ENCODE measurements at places on chromosomes 4 and X.
A peak's percentile ranks its signal among the peaks of the same experiment; 100 is the strongest.

DNA sequence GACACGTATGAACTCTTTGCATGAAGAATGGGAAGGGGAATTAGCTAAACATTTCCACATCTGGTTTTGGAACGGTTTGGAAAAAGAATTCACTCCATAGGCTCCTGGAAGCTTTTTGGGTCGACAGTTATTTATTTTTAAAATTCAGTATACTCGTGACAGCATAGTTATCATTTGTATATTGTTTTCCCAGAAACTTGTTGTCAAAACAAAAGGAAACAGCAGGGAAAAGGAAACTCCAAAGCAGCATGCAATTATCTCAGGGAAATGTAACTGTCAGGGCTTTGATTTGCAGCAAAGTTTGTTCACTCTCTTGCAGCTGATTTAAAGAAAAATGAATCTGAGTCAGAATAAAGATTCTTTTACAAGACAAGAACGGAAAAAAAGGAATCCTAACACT lies 86.5 kb downstream of the PLAC1 start:
- no peak for DNase-seq

DNA sequence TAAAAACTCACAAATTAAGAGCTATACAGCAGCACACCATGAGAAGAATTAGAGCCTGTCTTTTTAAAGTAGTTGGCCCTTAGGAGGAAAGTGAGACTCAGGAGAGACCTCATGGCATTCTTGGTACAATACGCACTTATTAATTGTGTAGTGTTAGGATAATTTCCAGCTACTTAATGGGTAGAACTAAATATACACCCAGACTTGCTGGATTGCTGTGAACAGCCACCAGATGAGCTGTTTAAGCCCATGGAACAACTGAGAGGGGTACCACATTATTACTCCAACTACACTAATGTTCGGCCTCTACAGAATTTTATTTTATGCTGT lies 13.6 kb downstream of the MFAP3L start:
- no peak for DNase-seq

DNA sequence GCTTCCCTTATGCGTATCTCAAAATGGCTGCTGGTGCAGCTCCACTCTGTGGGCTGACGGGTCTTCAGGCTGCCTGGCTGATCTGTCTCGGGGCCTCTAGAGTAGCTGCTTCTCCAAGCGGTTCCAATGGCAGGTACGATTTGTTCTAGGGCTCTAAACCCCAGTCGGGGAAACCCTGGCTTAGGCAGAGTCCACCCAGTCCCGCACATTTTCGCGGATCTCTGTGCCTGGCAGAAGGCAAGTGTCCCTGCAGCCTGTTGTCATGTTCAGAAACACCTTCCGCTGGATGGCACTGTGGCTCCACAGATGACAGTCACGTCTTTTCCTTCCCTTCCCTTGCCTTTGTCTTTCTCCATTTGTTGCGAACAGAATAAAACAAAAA lies 54.4 kb downstream of the NBDY start:
- peak; percentile 71 for DNase-seq

DNA sequence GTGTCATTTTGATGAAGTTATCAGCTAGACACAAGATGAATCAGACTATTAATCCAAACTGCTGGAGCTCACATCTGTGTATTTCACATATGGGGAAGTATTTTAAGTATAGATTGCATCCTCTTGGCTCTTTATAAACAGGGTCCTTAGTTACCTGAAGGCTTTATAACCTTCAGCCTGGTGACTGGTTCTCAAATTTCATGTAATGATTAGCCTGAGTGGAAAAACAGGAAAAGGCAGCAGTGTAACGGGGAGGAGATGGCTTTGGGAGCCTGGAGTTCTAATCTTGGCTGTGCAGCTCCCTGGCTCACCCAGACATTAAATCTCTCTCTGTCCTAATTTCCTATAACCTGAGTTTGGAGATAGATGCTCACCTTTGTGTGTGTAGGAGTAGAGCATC lies 103.8 kb upstream of the HPF1 start:
- no peak for DNase-seq

DNA sequence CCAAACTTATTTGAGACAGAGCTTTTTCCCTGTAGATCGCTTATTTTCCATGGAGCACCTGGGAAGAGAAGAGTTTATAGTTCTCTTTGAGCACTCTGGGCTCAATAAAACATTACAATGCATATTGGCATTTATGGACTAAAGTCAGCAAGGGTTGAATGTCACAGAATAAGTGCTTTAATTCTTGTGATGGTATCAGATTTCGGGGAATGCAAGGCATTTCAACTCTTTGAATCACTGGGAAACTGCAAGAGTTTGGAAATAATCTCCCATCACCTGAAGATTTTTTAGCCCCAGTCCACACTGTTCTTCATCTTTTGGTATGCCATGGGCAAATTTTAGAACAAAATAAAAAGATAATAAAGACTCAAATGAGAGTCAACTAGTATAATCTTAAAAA lies 111.5 kb upstream of the WDFY3 start:
- no peak for DNase-seq

DNA sequence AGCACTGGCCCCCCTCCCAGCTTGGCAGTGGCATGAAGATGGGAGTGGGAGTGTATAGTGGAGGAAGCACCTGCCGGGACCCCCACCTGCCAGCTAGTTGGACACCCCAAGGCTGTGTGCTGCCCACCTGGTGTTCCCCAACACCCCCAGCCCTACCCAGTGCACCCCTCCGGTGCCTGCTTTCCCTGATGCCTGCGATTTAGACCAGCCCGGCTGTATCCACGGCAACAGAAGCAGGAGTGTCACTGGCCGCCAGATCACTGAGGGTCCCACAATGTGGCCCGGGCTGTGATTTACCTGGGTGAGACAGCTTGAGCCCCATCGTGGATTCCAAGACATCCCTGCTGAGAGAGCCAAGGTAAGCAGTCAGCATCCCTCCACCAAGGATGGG lies 533 bp downstream of the GPR173 start:
- no peak for DNase-seq

DNA sequence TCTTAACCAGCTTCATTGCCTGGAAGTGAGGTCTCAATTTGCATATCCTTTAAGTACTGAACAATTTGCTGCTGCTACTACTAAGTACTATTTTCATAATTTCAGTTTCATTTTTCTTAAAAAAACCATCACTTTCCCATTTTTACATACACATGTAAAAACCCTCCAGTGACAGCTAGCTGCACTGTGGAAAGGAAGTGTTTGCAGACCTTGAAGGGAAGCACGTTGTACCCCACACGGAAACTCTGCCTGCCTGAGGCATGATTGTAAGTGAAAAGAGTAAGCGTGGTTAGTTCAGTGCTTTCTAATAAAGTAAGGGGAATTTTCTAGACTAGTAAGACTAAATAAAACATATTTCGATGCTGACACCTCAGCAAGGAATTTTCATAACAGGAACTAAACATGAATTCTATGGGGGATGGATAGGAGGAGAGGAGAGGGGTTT lies 103.6 kb downstream of the RAPGEF2 start:
- DNase-seq: no peak

GRCh38 chr4:19999276-19999675 lies 252.4 kb upstream of the SLIT2 start:
- no peak for DNase-seq

GRCh38 chr4:1464581-1465171 lies 58.4 kb upstream of the NKX1-1 start:
- DNase-seq: no peak

DNA sequence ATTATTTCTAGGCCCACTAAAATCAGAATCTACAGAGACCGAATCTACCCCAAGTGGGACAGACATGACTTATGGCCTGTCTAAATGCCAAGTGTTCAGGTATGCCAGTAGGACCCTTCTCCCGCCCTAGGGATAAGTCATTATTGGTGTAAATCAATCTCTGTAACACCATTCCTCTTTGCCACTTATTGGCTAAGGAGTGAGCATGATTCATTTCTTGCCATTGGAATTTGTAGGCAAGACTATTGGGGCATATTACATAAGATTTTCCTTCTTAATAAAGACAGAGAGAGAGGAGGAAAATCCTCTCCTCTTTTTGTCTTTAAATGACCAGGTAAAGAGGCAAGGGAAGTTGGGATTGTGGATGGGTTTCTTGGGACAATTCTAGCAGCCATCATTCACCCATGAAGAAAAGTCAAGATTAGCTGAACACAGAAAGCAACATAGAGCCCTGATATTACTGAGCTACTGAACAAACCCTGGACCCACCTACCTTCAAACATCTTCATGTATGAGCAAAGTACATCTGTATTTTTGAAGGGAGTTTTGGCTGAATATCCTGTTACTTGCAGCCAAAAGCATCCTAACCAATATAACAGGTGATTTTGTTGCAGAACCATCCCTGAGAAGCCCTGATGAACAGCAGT lies 2.6 kb downstream of the SLC9B2 start:
- no peak for DNase-seq

GRCh38 chr4:24743927-24744326 lies 51.4 kb upstream of the SOD3 start:
- no peak for DNase-seq

DNA sequence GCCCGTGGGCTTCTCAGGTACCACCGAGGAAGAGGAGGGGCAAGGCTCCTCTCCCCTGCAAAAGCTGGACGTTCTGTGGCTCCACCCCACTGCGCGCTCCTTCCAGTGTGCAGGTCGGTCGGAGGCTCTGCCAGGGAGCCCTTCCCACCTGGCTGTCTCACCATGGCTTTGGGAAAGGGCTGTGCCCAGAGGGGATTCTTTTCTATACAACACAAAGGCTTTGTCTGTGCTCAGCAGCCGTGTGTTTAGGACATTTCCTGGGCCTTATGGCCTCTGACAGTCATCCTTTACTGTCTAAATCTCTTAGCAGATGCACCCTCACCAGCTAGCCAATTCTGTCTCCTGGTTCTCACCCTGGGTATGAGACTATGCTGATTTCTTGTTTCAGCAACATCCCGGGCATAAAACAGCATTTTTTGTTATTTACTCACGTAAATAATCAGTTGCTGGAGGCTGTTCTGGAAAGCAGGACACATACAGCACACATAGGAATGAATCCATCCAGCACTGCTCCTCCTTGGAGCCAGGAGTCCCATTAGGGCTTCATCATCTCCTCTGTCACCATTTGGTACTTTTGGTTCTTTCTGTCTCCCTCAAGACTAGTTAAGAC lies 20.4 kb upstream of the ATXN3L start:
- DNase-seq: no peak

- DNase-seq: peak; percentile 13
These were observed 115.0 kb upstream of the TBL1X start for GRCh38 chrX:9349572-9350494.

DNA sequence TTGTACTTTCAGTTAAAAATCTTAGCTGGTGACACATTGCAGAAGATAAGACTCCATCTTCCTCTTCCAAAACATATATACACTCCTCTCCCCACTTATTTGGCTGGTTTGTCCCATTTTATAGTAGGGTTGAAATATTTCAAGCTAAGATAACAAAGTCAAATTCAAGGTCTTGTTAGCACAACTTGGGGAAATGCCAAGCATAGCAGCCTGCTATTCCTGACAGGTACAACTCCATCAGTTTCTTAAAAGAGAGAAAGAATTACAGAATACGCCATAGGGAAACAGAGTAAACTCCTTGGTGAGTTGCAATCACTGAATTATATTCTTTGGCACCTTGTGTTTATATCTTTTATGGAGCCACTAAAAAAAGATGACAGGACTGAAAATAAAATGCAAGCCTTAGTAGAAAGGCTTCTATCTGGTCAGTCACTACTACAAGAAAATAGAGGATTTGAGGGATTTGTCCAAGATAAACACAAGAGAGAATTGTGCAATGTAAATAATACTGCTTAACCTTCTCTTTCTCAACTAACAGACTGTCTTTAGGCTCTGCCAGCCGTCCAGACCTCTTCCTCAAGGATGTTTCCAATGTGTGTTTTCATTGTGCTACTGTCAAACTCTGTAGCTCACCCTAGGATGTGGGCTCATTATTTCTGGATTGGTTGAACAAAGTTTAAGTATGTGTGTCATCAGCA lies 170.3 kb downstream of the VEGFC start:
- no peak for DNase-seq

All from RKO (cell line).